ENCODE measurements at places on chromosomes 4 and X.

- DNase-seq = no peak
Measured at GRCh38 chrX:102832661-102833060, 104.4 kb upstream of the RAB40AL start.

- no peak for DNase-seq
Measured at GRCh38 chrX:37350034-37350365, 836 bp downstream of the PRRG1 start.

GRCh38 chr4:103076747-103077347, at the start of gene SLC9B2:
Gene SLC9B2 (minus strand): TSS chr4:103076761. CDS start chr4:103067550, 9,211 bp downstream.
- DNase-seq = no peak

DNA sequence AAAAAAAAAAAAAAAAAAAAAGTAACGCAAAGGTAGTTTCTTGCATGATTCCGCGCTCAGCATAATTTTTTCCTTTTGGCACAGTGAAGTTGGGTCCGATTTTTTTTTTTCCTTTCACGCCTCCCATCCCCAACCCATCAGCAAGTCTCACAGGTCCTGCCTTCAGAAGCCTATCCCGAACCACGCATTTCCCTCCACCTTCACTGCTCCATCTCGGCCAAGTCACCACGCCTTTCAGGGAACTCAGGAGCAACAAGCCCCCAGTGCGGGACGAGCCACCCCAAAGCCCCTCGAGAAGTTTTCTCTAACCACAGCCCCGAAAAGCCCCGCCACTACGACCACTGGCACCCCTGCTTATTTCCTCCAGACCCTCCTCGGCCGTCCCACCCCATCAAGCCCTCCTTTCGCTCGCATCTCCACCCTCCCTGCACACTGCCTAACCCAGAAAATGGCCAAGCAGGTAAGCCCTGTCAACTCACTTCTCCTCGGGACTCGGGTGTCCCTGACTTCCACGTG, 1.0 kb downstream of the SLBP start:
- no peak for DNase-seq

DNA sequence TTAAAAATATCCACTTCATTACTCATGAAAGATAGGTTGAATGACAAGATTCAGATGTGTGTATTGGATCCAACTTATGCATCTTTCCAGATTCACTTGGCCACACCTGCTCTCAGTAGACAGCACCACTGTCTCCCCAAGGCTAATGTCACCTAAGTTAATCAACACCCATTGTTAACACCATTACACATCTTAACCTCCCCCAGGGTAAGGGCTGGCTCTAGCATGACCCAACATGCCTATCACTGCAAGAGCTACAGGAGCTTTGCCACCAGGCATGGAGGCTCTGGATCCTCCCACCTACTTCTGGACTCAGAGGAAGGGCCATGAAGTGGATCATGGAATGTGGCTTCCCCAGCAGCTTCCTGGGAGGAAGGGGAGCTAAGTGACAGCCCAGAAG, 32.8 kb upstream of the LSM6 start:
- no peak for DNase-seq

GRCh38 chrX:37454537-37455285, 105.5 kb downstream of the PRRG1 start:
- no peak for DNase-seq

DNA sequence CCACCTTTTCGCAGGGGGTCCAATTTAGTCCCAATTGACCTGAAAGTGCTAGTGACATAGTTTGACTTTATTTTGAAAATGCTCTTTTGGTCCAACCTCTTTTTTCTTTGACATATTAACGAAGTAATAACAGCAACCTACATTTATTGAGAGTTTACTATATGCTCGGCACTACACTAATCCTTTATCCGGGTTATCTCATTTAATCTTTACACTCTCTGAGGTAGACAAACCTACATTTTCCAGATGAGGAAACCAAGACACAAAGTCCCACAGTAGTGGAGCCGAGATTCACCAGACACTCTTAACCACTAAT, 307 bp upstream of the ATRX start:
- DNase-seq = no peak

GRCh38 chr4:139668036-139668435, 2.4 kb downstream of the MGST2 start:
- DNase-seq = no peak

DNA sequence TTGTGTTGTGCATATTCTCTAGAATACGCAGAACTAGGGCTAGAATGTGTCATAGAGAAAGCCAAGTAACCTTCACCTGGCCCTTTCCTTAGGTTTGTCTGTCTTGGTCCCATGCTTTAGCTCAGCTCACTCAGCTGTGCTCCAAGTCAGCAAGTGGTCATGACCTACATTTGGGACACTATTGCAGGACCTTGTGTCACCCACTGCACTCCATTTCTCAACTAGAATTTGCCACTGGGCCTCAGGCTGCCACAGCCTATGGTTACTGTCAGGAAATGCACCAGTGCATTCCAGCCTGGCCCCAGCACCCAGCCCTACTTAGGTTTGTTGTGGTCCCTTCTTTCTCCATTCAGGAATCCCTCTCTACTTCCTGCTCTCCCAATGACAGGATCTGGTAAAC, 7.7 kb upstream of the FGG start:
- DNase-seq = no peak
